Stomach (tissue), 19 donors: ENCODE measurements at places on chromosomes 5 and 9. TPM values are rescaled to one million over a fixed set of nuclear protein-coding genes. Genes with fewer than 3 reads are reported as not detected.

Gene CTXN3
- polyA plus RNA-seq, result not detected

Gene CCL21
- polyA plus RNA-seq, result 10.8 TPM

Gene LRRTM2
- polyA plus RNA-seq, result 0.15 TPM

Gene SOHLH1
- polyA plus RNA-seq, result not detected

Gene PRLR
- polyA plus RNA-seq, result 0.92 TPM

DNA sequence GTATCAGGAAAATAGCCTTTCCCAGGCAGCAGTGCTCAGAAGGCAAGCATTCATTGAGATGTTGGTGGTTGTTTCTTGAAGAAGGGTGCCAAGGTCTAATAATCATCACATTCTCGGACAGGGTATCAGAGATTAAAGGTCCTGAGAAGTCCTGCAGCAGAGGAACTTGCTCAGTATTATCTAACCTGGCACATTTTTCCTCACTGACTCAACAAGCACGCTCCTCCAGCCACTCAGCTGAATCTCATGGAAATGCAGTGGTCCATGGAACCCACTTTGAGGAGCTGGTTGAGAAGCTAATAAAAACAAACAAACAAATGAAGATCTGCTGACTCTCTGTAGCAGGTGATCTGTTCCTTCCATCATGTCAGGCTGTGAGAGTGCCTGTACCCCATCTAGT, 35.3 kb upstream of the ICE1 start:
- H3K4me3 ChIP-seq, result no peak overlapping the region
- no peak for DNase-seq
- H3K27ac ChIP-seq, result no peak overlapping the region
- H3K36me3 ChIP-seq, result no peaks in the 10 kb centered on the region

DNA sequence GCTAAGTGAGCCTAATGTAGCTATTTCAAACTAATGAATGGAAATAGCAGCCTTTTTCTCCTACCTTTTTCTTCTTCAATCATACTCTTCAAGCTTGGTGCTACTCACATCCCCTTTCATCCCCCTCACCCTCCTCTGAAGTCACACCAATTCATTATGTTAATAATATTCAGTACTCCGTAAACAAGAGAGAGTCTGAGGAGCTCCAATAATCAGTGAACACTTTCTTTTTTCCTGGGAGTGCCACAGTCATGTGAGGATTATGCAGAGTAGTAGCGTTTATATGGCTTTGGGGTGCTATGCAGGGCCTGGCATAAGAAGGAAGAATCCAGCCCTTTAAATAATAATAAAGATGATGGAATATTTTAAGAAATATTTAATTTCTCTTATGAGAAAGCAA, 354.3 kb upstream of the CTNND2 start:
- H3K27me3 ChIP-seq, result no peaks in the 10 kb centered on the region
- no peak for DNase-seq
- no peak overlapping the region for H3K27ac ChIP-seq
- H3K36me3 ChIP-seq, result no peaks in the 10 kb centered on the region

GRCh38 chr5:91194824-91195381, 188.2 kb downstream of the ARRDC3 start:
- no peak for DNase-seq
- H3K36me3 ChIP-seq, result no peaks in the 10 kb centered on the region
- H3K27me3 ChIP-seq, result no peaks in the 10 kb centered on the region
- H3K4me3 ChIP-seq, result no peak overlapping the region
- no peaks in the 10 kb centered on the region for H3K4me1 ChIP-seq

DNA sequence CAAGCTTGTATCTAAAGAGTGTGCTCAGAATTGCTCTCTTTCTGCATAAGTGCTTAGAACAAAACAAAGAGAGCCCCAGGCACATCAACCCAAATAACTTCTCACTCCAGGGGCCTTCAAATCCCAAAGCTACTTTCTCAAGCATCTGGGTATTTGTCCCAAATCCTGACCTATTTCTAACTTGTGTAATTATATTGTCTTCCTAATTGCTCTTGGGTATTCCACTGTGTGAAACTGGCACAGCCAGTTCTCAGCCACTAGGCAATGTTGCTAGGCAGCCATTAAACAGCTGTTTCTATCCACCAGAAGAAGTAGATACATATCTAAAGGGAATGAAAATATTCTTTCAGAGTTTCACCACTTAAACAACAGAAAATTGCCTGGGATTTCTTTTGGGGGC, 198.8 kb downstream of the PRELID2 start:
- H3K27ac ChIP-seq, result no peak overlapping the region
- peaks cover 9% of the 10 kb centered on the region for H3K4me1 ChIP-seq
- no peaks in the 10 kb centered on the region for H3K36me3 ChIP-seq
- peak; percentile 30 for DNase-seq
- H3K4me3 ChIP-seq, result no peak overlapping the region

GRCh38 chr9:21974722-21975409, 19.3 kb downstream of the CDKN2A start:
- H3K4me3 ChIP-seq, result peak overlapping the region; percentile 41
- peaks cover 14% of the 10 kb centered on the region for H3K4me1 ChIP-seq
- H3K36me3 ChIP-seq, result no peaks in the 10 kb centered on the region
- peaks cover 100% of the 10 kb centered on the region for H3K27me3 ChIP-seq

- H3K4me1 ChIP-seq, result peaks cover 100% of the 10 kb centered on the region
- no peaks in the 10 kb centered on the region for H3K36me3 ChIP-seq
- H3K27ac ChIP-seq, result peak overlapping the region; percentile 93
- H3K4me3 ChIP-seq, result no peak overlapping the region
These were observed 15.1 kb downstream of the GSN start for GRCh38 chr9:121283080-121283398.
